ENCODE measurements at places on chromosomes 6 and 20.

DNA sequence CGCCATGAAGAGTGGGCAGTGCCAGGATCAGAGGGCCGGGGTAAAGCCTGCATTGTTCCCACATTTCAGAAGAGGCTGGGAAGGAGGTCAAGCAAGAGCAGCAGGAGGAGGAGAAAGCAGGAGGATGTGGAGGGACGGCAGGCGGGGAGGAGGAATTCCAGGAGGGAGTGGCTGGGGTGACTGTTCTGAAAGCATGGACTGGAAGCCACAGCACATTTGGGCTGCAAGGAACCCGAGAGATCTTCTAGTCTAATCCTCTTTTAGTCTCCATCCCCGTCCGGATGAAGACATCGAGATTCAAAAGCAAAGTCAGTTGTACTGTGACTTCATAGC is 76.9 kb downstream of the FAM50B start:
- DNase-seq = peak; percentile 58

DNA sequence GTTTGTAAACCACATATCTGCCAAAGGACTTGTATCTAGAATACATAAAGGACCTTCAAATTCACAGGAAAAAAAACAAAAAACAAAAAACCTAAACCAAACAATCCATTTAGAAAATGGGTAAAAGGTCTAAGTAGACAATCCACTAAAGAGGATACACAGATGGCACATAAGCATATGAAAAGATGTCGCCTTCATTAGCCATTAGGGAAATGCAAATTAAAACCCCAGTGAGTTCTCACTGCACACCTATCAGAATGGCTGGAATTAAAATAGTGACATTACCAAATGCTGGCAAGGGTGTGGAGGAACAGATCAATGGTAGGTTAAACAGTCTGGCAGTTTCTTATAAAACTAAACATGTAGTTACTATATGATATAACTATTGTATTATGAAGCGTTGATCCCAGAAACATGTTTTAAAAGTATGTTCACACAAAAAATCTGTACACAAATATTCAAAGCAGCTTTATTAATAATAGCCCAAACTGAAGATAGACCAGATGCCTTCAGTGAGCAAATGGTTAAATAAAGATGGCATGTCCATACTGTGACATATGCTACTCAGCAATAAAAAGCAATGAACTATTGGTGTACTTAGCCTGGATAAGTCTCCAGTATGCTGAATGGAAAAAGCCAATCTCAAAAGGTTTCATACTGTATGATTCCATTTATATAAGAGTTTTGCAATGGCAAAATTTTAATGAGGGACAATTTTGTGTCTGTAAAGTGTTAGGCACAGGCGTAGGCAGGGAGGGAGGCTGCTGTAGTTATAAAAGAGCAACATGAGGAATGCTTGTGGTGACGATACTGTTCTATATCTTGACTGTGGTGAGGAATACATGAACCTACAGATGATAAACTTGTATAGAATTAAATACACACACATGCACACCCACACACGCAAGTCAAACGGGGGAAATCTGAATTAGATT is 43.9 kb downstream of the PLCB1 start:
- DNase-seq = no peak

DNA sequence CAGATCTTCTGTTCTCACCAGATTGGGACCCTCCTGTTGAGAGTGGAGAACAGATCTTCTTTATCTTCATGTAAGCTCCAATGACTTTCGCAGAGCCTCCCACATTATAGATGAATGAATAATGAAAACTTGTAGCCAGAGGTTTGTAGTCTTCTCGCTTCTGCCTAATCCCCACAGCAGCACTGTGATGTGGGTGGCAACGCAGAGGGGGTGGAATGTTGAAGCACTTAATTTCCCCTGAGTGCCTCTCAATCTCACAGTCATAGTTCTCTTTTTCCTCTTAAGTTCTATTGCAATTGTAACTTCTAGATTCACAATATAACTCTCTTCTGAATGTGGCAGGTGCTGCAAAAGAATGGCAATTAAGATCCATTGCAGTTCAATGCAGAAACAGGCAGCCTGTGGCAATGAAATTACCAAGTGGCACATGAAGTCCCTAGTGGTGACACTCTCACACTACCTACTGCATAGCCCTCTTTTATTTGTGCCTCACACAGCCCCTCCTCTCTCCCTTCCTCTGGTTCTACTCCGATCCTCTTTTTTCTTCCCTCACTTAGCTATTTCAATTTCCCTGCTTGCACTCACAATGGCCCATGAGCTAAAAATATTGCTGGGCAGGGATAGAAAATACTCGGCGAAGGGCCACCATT is 281.9 kb downstream of the UBE3D start:
- no peak for DNase-seq

- DNase-seq = no peak
Measured at GRCh38 chr20:44135012-44135412, 52.0 kb downstream of the JPH2 start.

- DNase-seq = peak; percentile 33
Measured at GRCh38 chr6:71460933-71461332, 172.3 kb downstream of the OGFRL1 start.

DNA sequence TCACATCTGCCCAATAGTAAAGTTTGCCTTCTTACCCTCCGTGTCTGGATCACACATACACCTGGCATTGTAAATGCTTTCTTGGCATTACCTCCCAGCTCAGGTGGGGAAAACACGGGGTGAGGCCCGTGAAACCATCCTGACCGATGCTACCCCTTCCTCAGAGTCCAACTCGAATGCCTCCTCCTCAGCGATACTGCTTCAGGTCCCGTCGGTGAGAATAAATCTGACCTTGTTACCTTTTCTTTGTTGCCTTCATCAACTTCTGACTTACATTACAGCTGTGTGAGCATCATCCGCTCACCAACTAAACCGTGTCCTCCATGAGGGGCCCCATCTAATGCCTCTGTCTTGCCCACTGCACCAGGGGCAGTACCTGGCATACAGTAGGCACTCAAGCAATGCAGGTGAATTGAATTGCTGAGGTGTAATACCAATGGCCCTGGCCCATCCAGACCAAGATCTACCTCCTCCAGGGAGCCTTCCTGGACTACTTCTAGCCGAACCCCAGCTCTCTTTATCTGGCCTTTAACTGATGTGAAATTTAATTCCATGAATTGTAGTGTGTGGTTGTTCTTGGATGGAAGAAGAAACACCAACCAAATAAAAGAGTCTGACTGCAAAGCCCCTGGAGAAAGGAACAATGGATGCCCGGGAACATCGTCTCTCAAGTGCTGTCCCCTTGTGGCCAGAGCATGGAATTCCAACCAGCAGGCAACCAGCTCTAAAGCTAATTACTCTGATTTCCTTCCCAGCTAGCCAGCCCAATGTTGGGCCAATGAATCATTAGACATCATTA is 141.5 kb downstream of the ANKRD60 start:
- peak; percentile 68 for DNase-seq

- no peak for DNase-seq
Measured at GRCh38 chr6:167738386-167738785, 88.3 kb upstream of the AFDN start.

DNA sequence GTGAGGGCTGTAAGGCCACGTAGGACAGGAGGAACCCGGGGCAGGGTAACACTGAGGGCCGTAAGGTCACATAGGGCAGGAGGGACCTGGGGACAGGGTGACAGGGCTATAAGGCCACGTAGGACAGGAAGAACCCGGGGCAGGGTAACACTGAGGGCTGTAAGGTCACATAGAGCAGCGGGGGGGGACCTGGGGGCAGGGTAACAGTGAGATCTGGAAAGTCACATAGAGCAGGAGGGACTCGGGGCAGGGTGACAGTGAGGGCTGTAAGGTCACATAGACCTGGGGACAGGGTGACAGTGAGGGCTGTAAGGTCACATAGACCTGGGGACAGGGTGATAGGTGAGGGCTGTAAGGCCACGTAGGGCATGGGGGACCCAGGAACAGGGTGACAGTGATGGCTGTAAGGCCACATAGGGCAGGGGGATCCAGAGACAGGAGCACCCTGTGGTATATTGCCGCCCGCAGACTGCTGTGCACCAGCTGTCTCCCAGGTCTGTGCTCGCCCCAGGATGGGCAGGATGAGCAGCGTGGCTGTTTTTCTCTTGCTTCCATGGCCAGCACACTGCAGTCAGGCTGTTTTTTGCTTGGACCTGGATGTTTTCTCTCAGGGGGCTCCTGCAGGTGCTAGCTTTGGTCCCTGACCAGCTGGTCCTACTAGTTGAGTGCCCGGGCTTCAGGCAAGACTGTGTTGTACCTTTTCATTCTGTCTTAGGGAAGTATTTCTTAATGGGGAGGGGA is 55.7 kb downstream of the SYTL3 start:
- no peak for DNase-seq

DNA sequence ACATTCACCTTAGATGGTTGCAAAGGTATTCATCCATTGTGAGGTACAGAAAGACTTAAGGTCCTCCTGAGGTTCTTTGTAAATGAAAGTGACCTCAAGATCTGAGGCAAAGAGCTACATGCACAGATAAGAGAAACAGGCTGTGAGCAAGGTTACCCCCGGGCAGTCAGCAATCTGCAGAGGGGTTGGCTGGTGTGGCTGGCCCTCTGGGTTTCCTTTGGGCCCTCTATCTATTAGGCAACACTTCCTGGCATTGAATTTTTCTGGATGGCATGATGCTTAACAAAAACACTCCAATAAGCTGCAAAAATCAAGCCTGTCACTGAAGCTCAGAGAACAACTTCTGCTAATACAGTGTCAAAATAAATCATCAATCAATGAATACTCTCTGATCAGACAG is 48.9 kb upstream of the RALGAPA2 start:
- DNase-seq = no peak

DNA sequence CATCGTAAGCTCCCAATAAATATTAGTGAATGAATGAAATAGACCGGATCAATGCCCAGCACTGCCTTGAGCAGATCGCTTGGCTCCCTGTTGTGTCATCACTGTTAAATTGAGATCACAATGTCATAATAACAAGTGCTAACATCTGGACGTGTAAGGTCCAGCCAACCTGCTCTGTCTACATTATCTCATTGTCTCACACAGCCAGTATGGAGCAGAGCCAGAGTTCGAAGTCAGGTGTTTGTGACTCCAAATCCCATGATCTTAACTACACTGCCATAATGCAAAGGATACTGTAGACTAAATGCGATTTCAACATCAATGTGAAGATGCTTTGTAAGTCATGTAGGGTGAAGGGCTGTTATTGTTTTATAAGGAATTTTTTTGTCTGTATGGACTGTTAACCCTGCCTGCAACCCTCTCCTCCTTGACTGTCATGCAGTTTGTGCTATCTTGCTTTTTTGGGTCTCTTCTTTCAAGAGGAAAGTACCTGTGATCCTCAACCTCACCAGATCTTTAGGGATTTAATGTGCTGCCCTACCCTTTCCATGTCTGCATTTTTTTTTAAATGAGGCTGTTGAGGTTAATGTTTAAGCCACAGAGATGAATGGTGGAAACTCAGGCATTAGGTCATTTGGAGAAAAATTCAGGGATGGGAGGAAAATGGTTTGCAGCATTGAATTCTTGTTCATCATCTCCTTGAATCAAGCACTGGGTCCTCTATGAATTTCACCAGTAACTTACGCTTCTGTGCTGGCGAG is 49.0 kb upstream of the OCSTAMP start:
- no peak for DNase-seq

- DNase-seq = no peak
Measured at GRCh38 chr6:151666526-151666925, 141.0 kb upstream of the ESR1 start.

- no peak for DNase-seq
Measured at GRCh38 chr6:84078335-84078734, 44.8 kb downstream of the MRAP2 start.

GRCh38 chr6:29602564-29603361 is 17.8 kb downstream of the OR2H2 start:
- peak; percentile 29 for DNase-seq

DNA sequence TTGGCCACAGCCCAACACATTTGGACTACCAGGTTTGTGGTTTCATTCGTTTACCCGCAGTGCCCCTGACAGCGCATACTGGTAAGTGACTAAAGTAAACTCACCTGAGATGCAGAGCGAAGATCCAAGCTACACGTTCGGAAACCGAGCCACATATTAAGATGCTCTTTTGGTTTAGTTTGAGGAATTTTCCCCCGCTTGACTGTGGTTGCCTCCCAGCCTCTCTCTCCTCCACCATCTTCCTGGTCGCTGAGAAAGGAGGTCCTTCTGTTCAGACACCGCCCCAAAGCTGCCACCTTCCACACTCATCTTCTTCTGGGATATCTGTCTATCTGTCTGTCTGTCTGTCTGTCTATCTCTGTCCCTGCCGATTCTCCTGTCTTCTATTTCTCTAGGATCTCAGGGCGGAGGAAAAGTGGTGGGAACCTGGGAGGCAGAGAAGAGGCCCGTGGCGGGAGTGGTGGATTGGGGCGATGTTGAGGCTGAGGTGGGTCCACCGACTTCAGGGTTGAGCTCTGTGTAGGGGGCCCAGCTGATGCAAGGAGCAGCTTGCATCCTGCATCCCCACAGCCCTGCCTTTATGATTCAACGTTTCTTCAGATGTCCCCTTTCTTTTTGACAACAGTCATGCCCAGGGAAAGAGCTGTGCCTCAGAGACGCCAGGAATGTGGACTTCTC is 196.9 kb upstream of the ZNF184 start:
- no peak for DNase-seq

- DNase-seq = no peak
Measured at GRCh38 chr20:34663213-34663943, 13.5 kb downstream of the PIGU start.

DNA sequence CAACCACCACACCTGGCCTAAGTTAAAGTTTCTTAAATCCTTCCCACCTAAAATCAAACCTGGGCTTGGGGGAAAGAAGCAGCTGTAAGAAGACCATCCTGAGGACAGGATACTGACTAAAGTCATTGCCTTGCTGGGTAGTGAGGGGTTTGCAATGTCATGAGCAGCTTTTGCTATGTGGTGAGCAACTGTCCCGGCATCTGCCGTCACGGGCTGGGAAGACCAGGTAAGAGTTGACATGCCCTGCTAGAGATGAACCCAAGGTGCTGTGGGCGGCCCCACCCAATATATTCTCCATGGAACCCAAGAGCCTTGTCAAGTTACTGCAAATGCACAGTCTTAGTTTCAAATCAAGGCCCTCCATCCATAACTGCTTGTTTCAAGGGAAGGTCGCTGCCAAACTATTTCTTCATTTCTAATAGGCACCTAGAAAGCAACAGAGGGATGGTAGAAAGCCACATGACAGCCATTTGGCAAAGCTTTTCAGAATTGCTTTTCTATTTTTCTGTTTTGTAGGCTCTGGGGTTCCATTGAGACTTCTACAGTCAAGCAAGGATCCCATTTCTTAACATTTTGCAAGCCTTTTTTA is 357.8 kb upstream of the JARID2 start:
- no peak for DNase-seq

DNA sequence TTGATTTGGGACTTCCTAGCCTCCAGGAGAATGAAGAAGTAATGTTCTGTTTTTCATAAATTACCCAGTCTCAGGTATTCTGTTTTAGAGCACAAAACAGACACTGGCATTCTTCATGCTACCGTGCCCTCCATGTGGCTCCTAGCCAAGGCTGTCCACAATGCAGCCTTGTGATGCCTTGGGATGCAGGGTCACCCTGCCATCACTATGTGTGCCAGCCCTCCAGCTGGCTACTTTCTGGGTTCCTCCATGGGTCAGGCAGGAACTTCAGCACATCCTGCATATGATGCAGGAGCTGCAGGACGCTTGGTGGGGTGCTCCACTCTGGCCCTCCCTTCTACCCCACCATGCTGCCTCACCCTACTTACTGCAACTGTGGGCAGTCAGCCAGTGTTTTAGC is 38.0 kb upstream of the FAM50B start:
- no peak for DNase-seq
